ENCODE measurements at places on chromosomes 13 and 19. TPM values are rescaled to one million over a fixed set of nuclear protein-coding genes. Genes with fewer than 3 reads are reported as not detected.
A peak's percentile ranks its signal among the peaks of the same experiment; 100 is the strongest.

The USHBP1 gene
- total RNA-seq, result not detected

The GRK1 gene
- total RNA-seq, result not detected

The DAZAP1 gene
- 81.1 TPM for total RNA-seq

The ZNF541 gene
- total RNA-seq, result not detected

The PTPRH gene
- total RNA-seq, result 0.54 TPM

The PTGIR gene
- total RNA-seq, result 2.4 TPM

The ZSCAN1 gene
- 1.3 TPM for total RNA-seq

The FCAR gene
- not detected for total RNA-seq

The CASP14 gene
- total RNA-seq, result not detected

The SMARCA4 gene
- total RNA-seq, result 107 TPM

The ZNF837 gene
- total RNA-seq, result 2.5 TPM

The PRX gene
- 4.9 TPM for total RNA-seq

The CEACAM8 gene
- not detected for total RNA-seq

The IL27RA gene
- 2.9 TPM for total RNA-seq

The OPA3 gene
- 14.8 TPM for total RNA-seq

The LPAR6 gene
- total RNA-seq, result 3.9 TPM

GRCh38 chr13:51590971-51591627 is 6.8 kb downstream of the WDFY2 start:
- H3K36me3 ChIP-seq, result no peaks in the 10 kb centered on the region
- peaks cover 34% of the 10 kb centered on the region for H3K4me1 ChIP-seq
- H3K4me3 ChIP-seq, result peak overlapping the region; percentile 33
- DNase-seq, result no peak
- H3K27me3 ChIP-seq, result no peaks in the 10 kb centered on the region

DNA sequence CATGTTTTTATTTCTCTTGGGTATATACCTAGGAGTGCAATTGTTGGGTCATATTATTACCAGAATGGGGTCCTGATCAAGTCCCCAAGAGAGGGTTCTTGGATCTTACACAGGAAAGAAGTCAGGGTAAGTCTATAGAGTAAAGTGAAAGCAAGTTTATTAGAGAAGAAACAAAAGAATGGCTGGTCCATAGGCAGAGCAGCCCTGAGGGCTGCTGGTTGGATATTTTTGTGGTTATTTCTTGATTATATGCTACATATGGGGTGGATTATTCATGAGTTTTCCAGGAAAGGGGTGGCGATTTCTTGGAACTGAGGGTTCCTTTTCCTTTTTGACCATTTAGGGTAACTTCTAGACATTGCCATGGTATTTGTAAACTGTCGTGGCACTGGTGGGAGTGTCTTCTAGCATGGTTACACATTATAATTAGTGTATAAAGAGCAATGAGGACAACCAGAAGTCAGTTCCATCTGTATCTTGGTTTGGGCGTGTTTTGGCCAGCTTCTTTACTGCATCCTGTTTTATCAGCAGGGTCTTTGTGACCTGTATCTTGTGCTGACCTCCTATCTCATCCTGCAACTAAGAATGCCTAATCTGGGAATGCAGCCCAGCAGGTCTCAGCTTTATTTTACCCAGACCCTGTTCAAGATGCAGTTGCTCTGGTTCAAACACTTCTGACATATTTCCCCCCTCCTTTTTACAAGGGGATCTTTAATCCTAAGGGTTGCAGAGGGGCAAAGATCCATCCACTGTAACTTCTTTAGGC is 41.1 kb downstream of the CEACAM1 start:
- no peak for DNase-seq
- H3K4me3 ChIP-seq, result no peak overlapping the region
- H3K36me3 ChIP-seq, result peaks cover 2% of the 10 kb centered on the region
- H3K27ac ChIP-seq, result no peak overlapping the region

DNA sequence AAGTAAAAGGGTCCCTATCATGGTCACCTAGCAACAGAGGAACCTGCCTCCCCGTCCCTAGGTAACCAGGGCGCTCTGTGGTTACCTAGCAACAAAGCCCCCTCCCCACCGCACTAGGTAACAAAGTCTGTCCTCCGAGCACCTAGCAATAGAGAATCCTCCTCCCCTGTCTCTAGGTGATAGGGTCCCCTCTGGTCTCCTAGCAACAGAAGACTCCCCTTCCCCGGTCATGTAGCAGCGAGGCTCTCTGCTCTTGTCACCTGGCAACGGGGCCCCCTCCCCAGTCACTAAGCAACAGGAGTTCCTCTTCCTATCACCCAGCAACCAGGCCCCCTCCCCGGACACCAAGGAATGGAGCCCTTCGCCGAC is 307 bp downstream of the JOSD2 start:
- H3K27ac ChIP-seq, result peak overlapping the region; percentile 99
- peaks cover 1% of the 10 kb centered on the region for H3K36me3 ChIP-seq
- DNase-seq, result no peak
- H3K27me3 ChIP-seq, result no peaks in the 10 kb centered on the region

GRCh38 chr19:10338940-10339339 is 484 bp downstream of the ICAM3 start:
- peaks cover 11% of the 10 kb centered on the region for H3K4me1 ChIP-seq
- H3K36me3 ChIP-seq, result no peaks in the 10 kb centered on the region
- no peak overlapping the region for H3K4me3 ChIP-seq
- H3K27ac ChIP-seq, result no peak overlapping the region
- no peak for DNase-seq

- no peak overlapping the region for H3K27ac ChIP-seq
- peaks cover 11% of the 10 kb centered on the region for H3K27me3 ChIP-seq
- no peak for DNase-seq
These were observed 52.1 kb downstream of the ZNRF4 start for GRCh38 chr19:5507065-5507909.

DNA sequence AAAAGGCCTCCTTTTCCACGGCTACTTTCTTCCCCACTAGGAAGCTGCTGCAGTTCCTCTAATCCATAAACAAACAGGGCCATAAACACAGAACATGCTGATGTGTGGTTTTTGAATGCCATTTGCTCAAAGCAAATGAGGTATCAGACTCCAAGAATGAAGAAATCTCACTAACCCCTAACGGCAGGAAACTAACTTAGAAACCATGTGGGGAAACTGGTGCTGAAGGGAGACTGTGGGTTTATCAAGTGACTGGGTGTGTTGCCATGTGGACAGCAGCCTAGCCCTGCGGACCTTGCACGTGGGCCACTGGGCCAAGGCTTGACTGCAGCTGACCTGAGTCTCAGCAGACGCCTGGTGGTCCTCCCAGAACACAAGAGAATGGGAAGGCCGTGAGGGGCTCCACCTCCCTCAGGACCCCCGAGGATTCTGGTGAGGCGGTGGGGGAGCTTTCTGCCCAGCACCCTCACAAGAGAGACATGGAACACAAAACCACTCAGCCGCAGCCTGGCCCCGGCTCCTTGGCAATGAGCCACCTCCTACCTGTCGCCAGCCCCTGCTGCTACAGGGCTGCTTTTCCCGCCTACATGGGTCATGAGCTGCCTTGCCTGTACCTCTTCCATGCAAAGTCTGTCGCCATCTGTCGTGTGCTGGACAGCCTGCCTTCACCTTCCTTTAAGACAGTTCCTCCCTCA is 10.6 kb downstream of the SLC15A1 start:
- no peak overlapping the region for H3K4me3 ChIP-seq
- no peaks in the 10 kb centered on the region for H3K4me1 ChIP-seq
- H3K36me3 ChIP-seq, result peaks cover 7% of the 10 kb centered on the region
- H3K27me3 ChIP-seq, result no peaks in the 10 kb centered on the region
- no peak for DNase-seq
- H3K27ac ChIP-seq, result no peak overlapping the region

- no peaks in the 10 kb centered on the region for H3K27me3 ChIP-seq
- peaks cover 14% of the 10 kb centered on the region for H3K4me1 ChIP-seq
- peaks cover 8% of the 10 kb centered on the region for H3K36me3 ChIP-seq
- no peak for DNase-seq
- peak overlapping the region; percentile 45 for H3K27ac ChIP-seq
- no peak overlapping the region for H3K4me3 ChIP-seq
These were observed 6.8 kb downstream of the RPS11 start for GRCh38 chr19:49502866-49503581.

- H3K4me3 ChIP-seq, result no peak overlapping the region
- peaks cover 7% of the 10 kb centered on the region for H3K36me3 ChIP-seq
- no peak overlapping the region for H3K27ac ChIP-seq
- DNase-seq, result peak; percentile 59
- H3K4me1 ChIP-seq, result no peaks in the 10 kb centered on the region
- no peaks in the 10 kb centered on the region for H3K27me3 ChIP-seq
These were observed 57.1 kb upstream of the RANBP3 start for GRCh38 chr19:6035026-6035425.

DNA sequence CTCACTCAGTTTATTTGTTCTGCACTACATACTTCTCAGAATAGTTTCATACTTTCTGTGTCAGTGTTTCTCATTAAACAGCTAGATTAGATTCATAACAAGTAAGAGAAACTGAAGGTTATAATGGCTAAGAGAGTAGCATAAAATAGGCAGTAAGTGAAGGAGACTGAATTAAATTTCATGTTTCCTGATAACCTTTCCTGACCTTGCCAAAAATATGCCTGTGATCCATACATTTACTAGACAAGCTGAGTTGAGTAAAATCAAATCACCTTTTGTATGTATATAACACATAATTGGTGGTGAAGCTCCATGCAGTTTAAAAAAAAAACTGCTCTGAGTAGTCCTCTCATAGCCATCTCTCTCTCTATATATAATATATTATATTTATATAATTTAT is 545.3 kb upstream of the PCDH20 start:
- H3K36me3 ChIP-seq, result no peaks in the 10 kb centered on the region
- no peak for DNase-seq
- no peak overlapping the region for H3K4me3 ChIP-seq
- H3K27me3 ChIP-seq, result peaks cover 2% of the 10 kb centered on the region

- H3K4me1 ChIP-seq, result no peaks in the 10 kb centered on the region
- DNase-seq, result no peak
- H3K36me3 ChIP-seq, result no peaks in the 10 kb centered on the region
- H3K27me3 ChIP-seq, result peaks cover 10% of the 10 kb centered on the region
- no peak overlapping the region for H3K4me3 ChIP-seq
- no peak overlapping the region for H3K27ac ChIP-seq
These were observed 19.9 kb upstream of the ACOD1 start for GRCh38 chr13:76928456-76928855.

- peaks cover 10% of the 10 kb centered on the region for H3K4me1 ChIP-seq
- H3K27ac ChIP-seq, result no peak overlapping the region
- H3K36me3 ChIP-seq, result peaks cover 11% of the 10 kb centered on the region
- no peaks in the 10 kb centered on the region for H3K27me3 ChIP-seq
- H3K4me3 ChIP-seq, result no peak overlapping the region
These were observed 12.9 kb downstream of the BCKDHA start for GRCh38 chr19:41410336-41411054.

DNA sequence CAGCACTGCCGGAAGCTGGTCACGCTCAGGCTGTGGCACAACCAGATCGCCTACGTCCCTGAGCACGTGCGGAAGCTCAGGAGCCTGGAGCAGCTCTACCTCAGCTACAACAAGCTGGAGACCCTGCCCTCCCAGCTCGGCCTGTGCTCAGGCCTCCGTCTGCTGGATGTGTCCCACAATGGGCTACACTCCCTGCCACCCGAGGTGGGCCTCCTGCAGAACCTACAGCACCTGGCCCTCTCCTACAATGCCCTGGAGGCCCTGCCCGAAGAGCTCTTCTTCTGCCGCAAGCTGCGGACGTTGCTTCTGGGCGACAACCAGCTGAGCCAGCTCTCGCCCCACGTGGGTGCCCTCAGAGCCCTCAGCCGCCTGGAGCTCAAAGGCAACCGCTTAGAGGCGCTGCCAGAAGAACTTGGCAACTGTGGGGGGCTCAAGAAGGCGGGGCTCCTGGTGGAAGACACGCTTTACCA is 3.2 kb upstream of the MAP2K7 start:
- no peak overlapping the region for H3K27ac ChIP-seq
- no peak overlapping the region for H3K4me3 ChIP-seq

GRCh38 chr19:50719566-50719965 is at the start of gene SHANK1:
TSS of gene SHANK1 (minus strand) at chr19:50719802. CDS start at chr19:50716919, 2,883 bp downstream.
- H3K4me1 ChIP-seq, result peaks cover 20% of the 10 kb centered on the region
- peak within 1 kb of the TSS; percentile 9 for H3K27ac ChIP-seq
- H3K27me3 ChIP-seq, result peaks cover 40% of the 10 kb centered on the region
- no peak for DNase-seq
- no peaks in the 10 kb centered on the region for H3K36me3 ChIP-seq

GRCh38 chr13:25153736-25154135 is 18.4 kb downstream of the AMER2 start:
- no peak overlapping the region for H3K27ac ChIP-seq
- no peak for DNase-seq
- H3K4me3 ChIP-seq, result no peak overlapping the region
- no peaks in the 10 kb centered on the region for H3K4me1 ChIP-seq
- peaks cover 54% of the 10 kb centered on the region for H3K27me3 ChIP-seq

DNA sequence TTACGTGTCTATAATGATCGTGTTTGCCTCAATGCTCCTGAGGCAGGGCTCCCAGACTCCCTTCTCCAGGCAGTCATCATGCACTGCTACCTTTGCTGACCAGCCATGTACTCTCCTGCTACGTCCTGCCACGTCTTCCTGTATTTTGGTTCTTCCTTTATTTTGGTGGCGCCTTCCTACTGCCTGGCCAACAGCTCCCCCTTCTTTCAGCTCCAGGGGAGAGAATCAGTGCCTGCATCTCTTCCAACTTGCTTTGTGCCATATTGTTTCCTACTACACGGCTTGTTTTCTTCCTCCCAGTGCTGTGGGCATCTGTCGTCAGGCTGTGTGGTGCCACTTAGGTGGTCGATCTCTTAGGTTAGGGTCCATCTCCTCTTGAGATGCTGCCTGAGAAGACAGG is 96.2 kb downstream of the FGF9 start:
- H3K4me3 ChIP-seq, result no peak overlapping the region
- H3K4me1 ChIP-seq, result no peaks in the 10 kb centered on the region
- peaks cover 4% of the 10 kb centered on the region for H3K36me3 ChIP-seq
- peaks cover 19% of the 10 kb centered on the region for H3K27me3 ChIP-seq
- no peak for DNase-seq

GRCh38 chr19:19820774-19821320 is 703 bp downstream of the ZNF506 start:
- peak overlapping the region; percentile 99 for H3K27ac ChIP-seq
- H3K27me3 ChIP-seq, result no peaks in the 10 kb centered on the region
- peaks cover 40% of the 10 kb centered on the region for H3K36me3 ChIP-seq
- peak overlapping the region; percentile 90 for H3K4me3 ChIP-seq
